ENCODE measurements at places on chromosomes 1 and 21.

- no peak for DNase-seq
Observed at GRCh38 chr1:209625791-209626285, 26.4 kb downstream of the LAMB3 start.

GRCh38 chr21:27526451-27526850, 559.6 kb upstream of the ADAMTS5 start:
- no peak for DNase-seq

DNA sequence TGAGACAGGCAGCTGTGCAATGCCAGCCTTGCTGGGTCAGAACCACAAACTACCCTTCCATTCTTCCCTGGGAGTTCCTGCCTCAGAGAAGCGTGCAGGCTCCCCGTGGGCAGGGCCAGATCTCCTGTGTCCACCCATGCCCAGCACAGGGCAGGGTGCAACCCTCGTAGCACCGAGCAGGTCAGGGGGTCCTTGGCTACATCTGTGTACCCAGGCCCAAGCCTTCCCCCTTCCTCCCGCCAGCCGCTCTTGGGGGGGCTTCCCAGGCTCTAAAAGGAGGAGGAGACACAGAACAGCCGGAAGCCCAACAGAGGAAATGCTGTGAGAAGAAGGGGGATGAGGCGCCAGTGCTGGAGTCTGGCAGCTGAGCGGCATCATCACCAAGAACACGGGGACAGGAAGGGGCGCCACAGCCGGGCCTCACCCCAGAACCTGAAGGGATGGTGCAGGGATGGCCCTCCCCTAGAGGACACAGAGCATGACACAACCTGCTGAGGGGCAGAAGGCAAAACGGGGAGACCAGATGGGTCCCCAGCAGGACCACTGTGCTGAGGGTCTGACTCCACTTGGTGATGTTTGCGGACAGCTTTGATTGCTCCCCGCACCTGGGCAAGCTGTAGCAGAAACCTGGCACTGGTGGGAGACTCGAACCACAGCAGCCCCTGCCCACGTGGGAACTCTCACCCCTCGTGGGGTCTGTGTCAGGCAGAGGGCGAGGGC, 233.2 kb downstream of the NPHP4 start:
- DNase-seq: no peak

DNA sequence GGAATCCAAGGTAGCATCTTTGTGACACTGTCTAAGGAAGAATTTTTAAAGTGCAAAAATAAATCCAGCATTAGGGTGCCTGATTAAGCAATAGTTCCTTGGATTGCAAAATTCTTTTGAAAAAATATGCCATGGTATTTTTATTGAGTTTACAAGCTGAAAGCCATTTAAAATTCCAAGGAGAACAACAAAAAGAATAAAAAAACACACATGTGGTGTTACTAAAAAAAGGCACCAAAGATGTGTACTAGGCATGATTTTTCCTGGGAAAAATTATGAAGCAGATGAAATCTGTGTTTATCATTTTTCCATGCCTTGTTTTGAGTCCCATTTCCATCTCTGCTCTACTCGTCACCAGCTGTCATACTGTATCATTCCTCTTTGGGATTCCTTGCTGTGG, 157.0 kb upstream of the ZNHIT6 start:
- no peak for DNase-seq

GRCh38 chr1:210620867-210621488, 292.3 kb downstream of the HHAT start:
- DNase-seq: no peak

DNA sequence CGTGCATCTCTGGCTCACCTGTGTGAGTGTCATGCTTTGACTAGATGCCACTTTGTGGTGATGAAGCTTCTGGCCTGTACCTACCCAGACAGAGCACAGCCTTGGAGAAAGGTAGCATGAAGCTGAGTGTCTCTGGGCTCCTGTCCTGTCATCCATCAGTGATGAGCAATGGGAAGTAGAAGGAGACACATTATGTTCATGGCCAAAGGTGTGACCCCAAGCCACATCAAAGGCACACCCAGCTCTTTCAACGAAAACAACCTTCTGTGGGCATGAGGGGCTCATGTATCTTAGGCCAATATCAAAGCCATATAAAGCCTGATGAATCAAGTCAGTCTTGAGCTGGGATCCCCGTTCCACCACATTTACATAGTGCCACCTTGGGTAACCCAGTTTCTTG, 1.0 kb upstream of the CLIC6 start:
- no peak for DNase-seq

DNA sequence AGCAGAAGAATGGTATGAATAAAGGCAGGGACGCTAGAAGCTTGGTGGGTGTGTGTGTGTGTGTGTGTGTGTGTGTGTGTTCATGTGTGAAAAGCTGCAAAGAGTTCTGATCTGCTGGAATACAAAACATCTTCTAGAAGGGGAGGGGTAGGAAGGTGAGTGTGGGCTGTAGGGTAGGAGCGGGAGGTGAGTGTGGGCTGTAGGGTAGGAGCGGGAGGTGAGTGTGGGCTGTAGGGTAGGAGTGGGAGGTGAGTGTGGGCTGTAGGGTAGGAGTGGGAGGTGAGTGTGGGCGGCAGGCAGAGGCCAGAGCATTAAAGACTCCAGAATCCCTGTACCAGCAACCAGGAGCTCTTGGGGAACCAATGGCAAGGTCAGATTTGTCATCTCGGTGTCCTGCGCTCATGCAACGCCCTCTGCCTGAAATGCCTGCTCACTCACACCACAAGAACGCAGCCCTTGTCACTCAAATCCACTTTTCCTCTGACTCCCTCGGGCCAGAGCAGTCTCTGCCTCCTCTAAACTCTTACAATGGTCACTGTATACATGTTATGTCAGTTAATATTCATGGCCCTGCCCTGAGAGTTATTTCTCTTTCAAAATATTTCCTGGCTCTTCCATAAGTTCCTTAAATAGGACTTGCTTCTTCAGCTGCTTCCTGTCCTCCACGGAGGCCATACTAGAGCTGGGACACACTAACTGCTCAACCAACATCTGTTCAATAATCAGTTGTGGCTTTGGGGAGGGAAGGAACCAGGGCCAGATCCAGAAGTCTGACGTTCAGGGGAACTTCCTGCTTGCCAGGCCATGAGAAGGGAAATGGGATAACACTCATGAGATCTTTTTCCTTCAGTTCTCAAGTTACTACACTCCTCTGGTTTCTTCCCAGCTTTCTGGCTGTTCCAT, 53.6 kb upstream of the ZNF644 start:
- DNase-seq: no peak

GRCh38 chr1:216665856-216666255, 57.4 kb downstream of the ESRRG start:
- no peak for DNase-seq

GRCh38 chr1:30745156-30745833, 12.3 kb downstream of the LAPTM5 start:
- no peak for DNase-seq

DNA sequence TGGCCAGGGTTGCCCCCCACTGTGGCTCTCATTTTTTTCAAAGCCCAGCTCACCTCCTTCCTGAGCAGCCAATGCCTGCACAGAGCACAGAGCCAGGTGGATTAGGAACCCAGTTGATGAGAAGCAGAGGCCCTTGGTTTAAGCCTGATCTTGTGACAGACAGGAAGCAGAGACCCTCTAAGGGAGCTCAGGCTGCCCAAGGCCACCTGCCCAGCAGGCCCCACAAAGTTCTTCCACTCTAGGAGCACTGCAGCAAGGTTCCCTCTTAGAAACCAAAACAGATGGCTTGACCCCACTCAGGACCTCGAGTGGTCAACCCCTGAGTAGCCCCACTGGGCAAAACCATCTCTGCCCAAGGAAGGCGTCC, 25.5 kb upstream of the PRSS38 start:
- DNase-seq: no peak

- DNase-seq: no peak
Observed at GRCh38 chr1:67578397-67579020, 106.5 kb upstream of the GADD45A start.

DNA sequence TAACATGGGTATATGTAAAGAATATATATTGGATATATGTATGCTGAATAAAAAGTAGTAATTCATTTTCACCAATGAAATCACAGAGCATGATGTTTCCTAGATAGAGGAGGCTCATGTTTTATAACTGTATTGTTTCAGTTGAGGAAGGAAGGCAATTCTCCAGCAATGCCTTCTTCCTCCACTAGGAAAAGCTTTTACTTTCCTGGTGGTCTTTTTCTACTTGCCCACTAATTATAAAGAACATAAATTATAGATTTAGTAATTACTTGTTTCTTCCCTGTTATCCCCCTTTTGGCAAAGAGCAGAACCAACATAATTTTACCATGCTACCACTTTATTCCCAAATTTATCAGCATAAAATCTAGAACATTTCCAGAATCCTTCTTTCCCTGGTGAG, 159.0 kb downstream of the PLA2G4A start:
- DNase-seq: no peak

- no peak for DNase-seq
Observed at GRCh38 chr1:10022656-10023055, 10.1 kb upstream of the UBE4B start.

- DNase-seq: no peak
Observed at GRCh38 chr1:234188454-234188792, 184.8 kb upstream of the COA6 start.

DNA sequence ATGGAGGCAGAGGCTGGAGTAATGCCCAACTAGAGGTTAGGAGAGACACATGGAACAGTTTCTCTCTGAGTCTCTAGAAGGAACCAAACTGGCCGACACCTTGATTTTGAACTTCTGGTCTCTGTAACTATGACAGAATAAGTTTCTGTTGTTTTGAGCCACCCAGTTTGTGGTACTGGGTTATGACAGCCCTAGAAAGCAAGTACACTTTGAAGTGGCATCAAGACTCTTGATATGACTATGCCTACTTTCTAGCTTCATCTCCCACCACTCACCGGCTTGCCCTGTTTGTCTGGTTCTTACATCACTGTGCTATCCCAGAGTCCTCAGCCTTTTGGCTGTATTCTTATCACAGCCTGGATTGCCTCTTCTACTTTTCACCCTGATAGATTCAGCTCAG, 230.3 kb upstream of the USP24 start:
- DNase-seq: no peak

DNA sequence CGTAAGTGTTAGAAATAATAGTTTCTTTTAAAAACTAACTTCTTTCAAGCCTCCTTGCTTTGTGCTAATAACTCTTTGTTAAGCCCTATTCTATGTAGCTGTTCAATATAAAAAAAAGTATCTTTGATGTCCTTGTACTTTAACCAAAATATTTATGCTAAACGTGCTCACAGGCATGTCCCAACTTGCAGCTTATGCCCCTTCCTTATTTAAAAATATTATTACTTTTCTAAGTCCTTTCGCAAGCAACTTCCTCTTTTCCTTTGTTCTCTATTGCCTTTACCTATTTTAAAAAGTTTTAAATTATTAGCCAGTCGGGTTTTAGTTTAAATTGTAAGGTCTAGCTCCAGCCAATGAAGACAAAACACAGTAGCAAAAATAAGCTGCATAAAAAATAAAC, 43.4 kb upstream of the NBPF3 start:
- no peak for DNase-seq
